ENCODE measurements at places on chromosomes 16 and 17. TPM values are rescaled to one million over a fixed set of nuclear protein-coding genes. Genes with fewer than 3 reads are reported as not detected.

The CARD14 gene
- total RNA-seq = not detected

The TP53TG3D gene
- total RNA-seq = not detected

The STH gene
- total RNA-seq = not detected

The PRCD gene
- total RNA-seq = not detected

DNA sequence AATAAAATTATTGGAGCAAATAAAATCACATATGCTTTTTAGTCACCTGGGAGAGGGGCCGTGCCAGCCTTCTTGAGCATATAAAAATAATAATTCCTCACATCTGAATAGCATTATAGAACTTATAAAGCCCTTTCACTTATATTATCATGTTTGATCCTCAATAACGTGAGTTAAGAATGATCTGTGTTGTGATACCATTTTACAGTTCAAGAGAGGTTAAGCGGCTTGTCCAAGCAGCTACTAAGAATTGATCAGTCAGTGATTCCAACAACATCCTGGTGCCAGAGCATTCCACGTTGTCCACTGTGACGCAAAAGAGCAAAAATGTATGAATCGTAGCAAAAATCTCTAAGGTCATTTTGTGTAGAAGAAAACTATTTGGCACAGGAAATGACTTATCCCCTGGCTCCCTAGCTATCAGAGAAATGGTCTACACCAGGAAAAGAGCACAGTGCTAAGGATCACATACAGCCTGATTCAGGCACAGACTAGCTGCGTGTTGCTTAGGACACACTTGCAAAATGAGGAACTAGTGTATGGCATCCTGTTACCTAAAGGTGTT, 33.0 kb downstream of the ANKFN1 start:
- no peak for DNase-seq

GRCh38 chr17:61157246-61157886, 242.3 kb upstream of the TBX2 start:
- no peak for DNase-seq

DNA sequence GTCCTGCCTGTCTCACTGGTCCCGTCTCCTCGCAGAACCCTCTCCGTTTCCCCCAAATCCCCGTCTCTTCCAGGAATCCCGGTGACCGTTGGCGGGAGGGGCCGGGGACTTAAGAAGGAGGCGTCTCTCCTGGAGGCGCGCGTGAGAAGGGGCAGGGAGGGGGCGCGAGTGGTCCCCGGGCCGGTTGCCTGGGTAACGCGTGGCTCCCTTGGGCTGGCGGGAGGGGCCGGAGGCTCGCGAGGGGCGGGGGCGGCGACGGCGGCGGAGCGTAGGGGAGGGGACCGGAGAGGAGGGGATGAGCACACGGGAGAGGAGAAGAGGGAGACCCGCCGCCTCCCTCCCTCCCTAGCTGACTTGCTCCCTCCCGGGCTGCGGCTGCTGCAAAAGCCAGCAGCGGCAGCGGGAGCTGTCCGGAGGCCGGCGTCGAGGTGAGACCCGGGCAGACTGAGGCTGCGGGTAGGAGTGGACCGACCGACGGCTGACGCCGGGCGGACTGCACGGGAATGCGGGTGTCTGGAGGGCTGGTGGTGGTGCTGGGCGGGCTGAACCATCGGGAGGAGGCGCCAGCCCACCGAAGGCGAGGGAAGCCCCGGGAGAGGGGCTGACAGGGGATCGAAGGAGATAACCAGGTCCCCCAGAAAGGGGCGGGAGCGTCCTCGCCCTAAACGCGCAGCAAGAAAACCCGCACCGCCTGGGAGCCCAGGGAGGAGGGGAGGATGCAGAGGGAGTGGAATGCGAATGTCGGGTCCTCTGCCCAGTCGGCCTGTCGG, at the start of gene PRRT2:
Gene PRRT2, plus strand, starts transcription at position 298 of the 770 bp plus-strand sequence. CDS start 862 bp downstream, outside the sequence.
- DNase-seq = no peak

- DNase-seq = no peak
These were observed 2.8 kb downstream of the DHRS7C start for GRCh38 chr17:9788601-9789000.

DNA sequence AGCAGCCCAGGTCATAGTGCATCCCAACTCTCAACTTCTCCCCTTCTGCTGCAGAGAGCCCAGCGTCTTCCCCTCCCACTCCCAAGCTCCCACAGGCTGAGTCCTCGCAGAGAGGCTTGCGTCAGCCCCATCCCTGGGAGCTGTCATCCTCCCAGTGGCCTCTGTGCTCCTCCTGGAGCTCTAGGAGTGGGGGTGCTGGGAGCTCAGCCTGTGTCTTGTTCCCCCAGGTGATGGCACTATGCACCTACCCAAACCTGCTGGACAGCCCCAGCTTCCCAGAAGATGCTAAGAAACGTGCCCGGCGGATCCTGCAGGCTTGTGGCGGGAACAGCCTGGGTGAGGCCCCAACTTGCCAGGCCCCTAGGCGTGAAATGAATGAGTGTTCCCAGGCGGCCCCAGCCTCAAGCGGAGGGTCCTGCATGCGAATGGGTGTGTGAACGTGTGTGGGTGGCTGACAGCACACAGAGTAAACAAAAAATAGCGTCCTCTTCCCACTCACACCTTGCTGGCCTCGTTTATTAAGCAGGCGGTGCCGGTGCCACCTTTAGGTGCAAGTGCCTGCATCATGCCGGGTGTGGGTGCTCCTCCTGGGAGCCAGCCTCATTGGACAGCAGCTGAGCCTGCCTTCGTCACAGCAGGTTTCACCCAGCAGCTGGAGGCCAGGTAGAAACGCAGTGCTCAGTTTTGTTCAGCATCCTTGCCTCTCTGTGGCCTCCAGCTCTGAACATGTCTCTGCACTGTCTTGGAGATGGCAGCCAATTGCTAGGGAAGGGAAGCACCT, 16.5 kb downstream of the GPT2 start:
- no peak for DNase-seq

All from kidney epithelial cell (primary cell).